Naive thymus-derived CD8-positive, alpha-beta T cell (primary cell): ENCODE measurements at places on chromosomes 13 and 19.

DNA sequence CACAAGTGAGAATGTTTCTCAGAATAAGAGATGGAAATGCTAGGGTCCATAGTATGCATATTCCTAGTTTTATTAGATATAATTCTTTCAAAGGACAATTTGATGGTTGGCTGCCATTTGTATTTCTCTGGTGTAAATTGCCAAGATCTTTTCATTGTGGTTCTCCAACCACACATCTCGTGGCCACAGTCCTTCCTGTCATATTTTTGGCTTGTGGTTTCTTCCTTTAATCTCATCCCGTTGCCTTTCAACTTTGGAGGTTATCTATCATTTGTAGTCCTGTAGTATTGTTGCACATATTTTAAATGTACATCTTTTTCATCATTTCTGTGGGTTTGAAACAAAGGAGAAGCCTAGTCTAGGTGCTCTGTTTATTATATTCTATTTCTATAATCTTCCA, 61.2 kb downstream of the WASF3 start:
- no peak for DNase-seq

- DNase-seq = peak; percentile 14
Measured at GRCh38 chr13:110913322-110914080, 1.4 kb downstream of the ANKRD10 start.

DNA sequence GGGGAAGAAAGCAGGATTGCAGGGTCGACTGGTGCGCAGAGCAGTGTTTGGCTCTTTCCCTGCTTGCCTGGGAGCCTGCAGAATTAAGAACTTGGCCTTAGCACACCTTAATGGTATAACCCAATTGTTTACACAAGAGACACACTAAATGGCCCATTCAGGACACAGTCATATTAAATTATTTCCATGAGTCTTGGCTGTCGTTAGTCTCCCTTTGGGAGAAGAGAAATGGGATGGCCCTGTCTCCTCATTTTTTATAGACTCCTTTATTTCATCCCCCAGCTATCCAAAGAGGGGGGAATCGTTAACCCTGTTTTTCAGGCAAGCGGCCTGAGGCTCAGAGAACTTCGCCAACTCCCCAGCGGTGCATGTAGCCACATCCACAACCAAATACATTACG, 282.5 kb downstream of the SUCLA2 start:
- no peak for DNase-seq

- DNase-seq = no peak
Measured at GRCh38 chr19:38990949-38991697, 15.6 kb upstream of the FBXO17 start.
